Bronchial epithelial cell (primary cell): ENCODE measurements at places on chromosomes 12 and 14.

GRCh38 chr12:131115766-131116467, 162.2 kb downstream of the ADGRD1 start:
- DNase-seq = no peak

GRCh38 chr14:34103176-34103575, 152.3 kb upstream of the EGLN3 start:
- DNase-seq = no peak

GRCh38 chr14:55194656-55195355, 3.4 kb upstream of the DLGAP5 start:
- DNase-seq = no peak

DNA sequence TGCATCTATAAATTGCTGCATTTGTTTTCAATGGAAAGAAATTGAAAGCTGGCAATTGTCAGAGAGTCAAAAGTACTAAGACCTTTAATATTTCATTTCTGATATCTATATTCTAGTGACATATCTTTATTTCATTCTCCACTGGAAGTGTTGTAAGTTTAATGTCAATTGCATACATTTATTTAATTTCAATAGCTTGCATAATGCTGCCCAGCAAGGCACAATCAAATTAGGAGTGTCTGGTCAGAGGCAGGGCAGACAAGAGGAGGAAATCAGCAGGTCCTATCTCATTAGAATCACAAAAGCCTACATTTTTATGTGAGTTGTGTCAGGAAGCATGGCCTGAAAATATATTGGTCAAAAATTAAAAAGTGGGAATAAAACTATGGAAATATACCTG, 112.9 kb downstream of the TMEM132D start:
- DNase-seq = no peak

DNA sequence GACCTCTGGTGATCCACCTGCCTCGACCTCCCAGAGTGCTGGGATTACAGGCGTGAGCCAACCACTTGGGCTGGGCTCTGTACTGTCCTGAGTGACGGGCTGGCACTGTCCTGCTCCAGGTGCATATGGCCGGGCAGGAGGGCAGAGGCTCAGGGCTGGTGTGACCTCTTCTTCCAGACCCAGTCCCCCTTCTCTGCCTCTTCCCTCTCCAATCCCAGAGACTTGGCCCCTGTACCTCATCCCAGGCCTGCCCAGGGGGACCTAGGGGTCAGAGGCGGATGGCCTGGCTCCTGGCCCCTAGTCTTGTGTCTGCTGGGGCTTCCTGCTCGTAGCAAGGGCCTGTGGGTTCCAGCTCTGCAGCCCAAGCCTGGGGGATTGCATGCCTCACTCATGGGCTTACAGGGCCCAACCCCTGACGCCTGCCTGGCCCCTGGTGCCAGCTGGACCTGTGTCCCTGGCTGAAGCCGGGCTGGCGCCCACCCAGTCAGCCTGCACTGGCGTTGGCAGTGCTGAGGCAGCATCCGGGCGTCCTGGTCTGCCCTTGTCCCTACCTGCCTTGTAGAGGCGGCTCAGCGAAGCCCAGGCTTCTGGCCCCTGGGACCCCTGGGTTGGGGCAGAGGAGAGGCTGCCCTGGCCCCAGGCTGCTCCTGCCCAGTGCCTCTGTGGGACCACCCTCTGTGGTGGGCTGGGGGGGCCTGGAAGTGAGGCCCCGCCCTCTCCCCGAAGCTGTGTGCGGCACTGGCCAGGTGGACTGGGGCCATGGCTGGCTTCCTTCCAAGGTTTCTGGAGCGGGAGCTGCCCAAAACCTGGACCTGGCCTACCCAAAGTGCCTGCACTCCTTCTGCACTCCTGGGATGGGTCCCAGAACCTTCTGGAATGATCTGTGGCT, 4.3 kb downstream of the TEDC1 start:
- no peak for DNase-seq

DNA sequence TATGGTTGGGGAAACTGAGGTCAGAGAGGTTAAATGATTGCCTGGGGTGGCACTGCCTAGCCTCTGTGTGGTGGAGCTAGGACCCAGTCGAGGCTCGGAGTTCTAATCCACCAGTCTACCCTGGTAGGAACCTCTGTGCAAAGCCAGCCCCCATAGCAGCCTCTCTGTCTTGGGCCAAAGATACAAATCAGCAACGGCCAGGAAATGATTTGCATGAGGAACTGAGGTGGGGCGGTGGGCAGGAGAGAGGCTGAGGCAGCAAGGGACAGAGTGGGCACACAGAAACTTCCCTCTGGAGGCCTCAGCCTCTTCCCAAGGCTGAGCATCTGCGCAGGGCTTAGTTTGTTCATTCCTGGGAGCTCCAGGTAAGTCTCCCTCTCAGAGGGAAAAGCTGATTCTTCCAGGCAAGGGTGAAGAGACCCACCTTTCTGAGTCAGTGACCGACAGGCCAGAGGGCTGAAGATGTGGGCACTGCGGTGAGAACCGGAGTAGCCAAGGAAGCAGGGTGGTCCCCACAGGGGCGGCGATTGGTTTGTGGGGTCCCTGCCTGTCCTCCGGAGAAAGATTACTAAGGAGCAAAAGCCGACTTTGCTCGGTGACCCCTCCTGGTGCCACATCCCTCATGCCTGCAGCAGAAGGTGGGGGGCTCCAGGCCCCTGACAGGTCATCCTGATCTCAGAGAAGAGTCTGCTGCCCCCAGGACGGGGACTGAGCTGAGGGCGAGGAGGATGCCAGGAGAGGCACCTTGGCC, 134.6 kb downstream of the CACNA1C start:
- no peak for DNase-seq

DNA sequence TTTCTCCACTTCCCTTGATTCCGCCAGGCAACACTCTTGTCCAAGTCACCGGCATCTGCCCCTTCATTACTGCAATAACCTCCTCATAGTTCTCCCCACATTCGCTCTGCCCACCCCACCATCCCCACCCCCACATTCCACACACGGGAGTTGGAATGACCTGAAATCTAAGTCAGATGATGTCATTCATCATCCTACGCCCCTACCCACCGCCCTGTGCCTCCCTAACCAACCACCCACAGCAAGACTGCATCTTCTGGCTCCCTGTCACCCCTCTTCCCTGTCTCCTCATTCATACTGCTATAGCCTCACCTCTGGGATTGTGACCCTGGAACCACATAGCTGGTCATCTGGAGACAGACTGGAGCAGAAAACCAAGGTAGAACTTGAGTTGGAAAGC, 7.9 kb upstream of the PWP1 start:
- DNase-seq = no peak

DNA sequence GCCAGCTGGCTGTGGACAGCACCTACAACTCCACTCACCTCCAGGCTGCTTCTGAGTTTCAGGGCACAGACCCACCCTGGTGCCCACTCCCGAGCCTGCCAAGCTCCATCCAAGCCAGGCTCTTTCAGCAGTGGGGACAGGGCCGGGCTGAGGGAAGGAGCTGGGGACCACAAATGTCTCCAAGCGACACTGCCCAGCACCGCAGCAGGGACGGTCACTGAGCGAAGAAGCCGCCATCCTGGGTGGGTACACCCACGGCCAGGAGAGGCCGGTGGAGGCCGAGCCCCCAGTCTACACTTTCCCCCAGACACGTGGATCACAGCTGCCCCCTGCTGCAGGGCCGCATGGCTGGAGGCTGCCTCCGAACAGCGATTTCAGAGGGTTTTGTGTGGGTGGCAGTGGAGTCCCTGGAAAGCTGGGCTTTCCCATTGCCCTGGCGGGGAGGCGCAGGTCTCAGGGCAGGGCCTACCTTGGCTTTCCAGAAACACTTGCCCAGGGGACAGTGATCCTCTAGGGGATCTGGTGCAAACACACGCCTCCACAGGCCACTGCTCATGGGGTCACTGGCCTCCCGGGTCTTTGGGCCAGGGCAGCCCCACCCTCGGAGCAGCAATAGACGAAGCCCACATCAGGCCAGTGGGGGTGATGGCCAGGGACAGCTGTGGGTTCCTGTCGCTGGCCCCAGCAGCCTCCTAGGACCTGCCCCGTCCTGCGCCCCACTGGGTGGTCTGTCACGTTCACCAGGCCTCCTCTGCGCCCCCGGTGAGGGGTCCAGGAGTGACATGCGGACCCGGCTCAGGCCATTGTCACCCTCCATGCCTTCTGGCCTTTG, 1.2 kb upstream of the GPR132 start:
- no peak for DNase-seq

DNA sequence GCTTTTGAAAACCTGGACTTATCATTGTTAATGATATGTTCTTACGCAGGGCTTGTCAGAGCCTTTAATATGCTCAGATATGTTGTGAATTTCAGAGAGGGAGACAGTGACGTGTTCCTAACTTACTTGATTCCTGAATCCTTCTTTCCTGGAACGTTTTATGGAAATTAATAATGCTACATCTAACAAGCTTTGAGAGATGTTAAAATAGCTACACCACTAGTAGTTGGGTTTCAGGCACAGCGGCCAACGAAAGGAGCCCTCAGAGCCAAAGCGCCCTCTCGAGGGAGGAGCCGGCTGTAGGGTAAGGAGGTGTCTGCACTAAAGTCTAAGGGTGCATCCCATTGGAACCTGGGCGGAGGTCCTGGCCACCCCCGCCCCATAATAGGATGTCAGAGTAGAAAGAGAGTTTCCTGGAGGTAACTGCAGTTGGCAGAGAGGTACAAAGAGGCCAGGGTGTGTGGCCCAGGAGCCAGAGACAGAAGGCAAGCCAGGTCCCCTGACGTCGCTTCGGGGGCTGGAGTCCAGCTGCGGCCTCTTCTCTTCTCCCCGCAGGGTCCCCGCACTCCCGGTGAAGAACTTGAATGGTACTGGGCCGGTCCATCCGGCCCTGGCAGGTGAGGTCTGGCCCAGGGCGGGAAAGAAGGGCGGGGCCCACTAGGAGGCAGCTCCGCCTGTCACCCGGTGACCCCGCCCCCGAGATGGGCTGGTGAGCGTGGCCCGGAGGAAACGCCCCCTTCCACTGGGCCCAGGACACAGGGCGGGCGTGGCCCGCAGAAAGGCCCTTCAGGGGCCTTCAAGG, 36.3 kb downstream of the DTX1 start:
- peak; percentile 2 for DNase-seq

GRCh38 chr12:43349863-43350262, 202.1 kb downstream of the ADAMTS20 start:
- peak; percentile 20 for DNase-seq

DNA sequence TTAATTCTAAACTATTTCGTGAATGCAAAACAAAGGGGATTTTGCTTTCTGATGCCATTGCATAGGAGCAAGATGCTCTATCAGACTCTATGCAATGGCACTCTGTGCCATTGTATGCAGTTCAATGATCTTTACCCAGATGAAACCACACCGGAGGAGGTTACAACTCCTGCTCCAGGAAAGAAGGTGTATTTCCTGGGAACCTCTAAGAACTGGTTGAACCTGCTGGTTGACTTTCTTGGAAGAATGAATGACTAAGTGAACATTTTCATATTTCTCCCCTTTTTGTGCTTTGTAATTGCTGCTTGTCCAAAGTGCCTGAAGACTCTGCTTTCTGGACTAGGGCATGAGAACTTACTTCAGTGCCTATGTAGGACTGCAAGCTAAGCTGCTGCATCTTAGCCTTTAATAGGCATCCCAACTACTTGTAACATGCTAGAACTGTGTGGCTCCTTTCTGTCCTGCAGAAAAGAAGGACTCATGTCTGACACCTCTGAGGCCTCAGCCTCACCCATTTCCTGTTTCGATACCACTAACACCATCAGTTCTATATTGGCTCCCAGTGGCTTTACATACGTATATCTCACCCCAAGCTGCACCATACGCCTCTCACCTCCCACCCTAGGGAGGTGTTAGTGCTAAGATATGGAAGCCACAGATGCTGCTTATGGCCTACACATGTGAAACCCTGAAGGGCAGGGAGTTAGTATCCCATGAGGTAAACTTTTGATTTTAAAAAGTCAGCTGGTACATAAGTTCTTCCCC, 193.5 kb upstream of the CNOT2 start:
- peak; percentile 94 for DNase-seq

DNA sequence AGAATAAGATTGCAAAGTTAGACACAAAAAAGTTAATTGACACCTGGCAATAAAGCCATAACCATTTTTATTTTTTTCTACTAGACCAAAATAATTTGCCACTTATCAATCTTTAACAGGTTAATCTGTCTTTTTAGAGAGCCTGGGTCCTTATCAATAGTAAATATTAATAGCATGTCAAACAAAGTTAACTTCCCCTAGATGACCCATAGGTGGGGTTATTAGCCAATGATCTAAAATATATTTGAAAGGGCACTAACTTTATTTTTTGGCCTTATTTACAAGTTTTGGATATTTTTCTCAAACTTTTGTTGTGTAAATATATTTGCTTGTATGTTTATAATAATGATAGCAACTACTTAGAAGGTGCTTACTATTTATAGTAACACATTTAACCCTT, 3.9 kb downstream of the ANKRD33 start:
- no peak for DNase-seq

GRCh38 chr12:77070800-77071449, 5.6 kb upstream of the E2F7 start:
- no peak for DNase-seq
